ENCODE measurements at places on chromosomes 6 and 20.

GRCh38 chr6:151482290-151482689 is 11.5 kb upstream of the CCDC170 start:
- DNase-seq, result no peak

DNA sequence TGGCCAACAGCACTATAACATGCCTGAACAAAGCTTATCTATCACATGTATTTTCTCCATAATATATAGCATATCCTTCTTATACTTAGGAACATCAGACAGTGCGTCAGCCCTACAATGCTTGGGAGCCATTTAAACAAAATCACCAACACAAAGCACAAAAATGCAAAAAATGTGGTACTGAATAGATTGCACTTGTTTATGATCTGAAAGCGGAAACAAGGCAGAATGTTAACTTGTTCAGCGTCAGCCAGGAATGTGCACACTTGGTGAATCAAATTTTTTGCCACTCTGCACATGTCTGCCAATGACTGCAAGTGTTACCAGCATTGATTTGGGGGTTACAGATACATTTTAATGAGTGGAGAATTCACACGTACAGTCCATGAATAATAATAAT is 14.8 kb downstream of the SLC35A1 start:
- no peak for DNase-seq

GRCh38 chr6:105487040-105487790 is 84.3 kb upstream of the PREP start:
- no peak for DNase-seq

DNA sequence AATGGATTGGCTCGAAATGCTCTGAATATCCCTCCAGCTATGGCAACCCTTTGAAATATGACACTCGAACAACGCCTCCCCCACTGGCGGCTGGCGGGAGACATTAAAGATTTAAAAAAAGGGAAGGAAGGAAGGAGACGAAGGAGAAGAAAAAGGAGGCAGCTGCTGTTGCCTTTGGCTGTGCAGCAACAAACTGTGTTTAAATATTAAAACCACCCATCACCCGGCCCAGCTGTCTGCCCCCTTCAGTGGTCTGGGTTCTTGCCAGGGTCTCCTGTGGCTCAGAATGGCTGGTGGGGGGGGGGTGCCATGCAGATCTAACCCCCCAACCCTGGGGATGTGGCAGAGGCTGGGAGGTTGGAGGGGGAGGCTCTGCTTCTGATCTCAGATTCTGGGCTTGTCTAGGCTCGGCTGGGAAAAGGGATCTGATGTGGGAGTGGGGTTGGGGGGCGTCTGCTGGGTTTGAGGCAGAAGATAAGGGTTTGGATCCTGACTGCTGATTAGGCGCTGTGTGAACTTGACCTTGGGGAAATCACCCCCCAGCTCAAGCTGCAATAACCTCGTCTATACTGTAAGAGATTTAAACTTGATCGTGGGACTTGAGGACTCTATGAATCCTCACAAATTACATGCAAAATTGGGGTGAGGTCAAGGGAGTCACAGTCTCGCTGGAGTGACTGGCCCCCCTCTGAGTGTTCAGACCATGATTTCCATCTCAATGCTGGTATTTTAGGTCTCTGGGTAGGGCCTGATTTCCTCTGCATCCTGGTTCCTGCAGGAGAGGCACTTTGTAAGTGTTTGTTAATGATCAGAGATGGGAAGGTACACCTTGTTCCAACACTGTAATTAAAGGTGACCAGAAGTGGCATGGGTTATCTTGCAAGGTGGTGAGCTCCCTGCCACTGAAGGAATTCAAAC is 40.3 kb upstream of the BLCAP start:
- peak; percentile 52 for DNase-seq

DNA sequence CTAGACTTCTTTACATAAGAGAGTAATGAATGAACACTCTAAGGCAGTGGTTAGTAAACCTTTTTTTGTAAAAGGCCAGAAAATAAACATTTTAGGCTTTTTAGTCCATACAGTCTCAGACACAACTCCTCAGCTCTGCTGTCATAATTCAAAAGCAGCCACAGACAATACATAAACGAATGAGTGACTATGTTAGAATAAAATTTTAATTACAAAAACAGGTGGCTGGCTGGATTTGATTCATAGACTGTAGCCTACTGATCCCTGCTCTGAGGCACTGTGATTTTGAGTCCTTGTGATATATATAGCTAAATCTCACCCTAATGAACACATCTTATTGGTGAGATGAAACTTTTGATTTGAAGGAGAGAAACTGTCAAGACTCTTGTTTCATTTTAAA is 155.1 kb downstream of the AIG1 start:
- no peak for DNase-seq

DNA sequence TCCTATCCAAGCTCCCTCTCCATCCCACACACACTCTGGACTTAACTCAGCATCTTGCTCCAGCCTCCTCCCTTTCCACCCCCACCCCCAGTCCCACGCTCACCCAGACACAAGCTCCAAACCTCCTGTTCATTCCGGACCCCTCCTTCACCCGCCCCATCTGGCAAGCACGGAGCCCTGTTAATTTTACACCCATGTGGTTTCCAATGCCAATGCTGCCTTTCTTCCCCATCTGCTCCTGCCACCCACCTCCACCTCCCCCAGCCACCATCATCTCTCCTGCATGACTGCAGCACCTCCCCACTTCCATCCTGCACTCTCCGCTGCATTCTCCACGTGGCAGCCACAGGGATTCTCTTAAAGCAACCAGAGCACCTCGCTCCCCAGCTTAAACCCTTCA is 9.9 kb upstream of the CDK5RAP1 start:
- no peak for DNase-seq

- DNase-seq, result no peak
These were observed 93.1 kb upstream of the HIVEP1 start for GRCh38 chr6:11918739-11919605.

- no peak for DNase-seq
These were observed 1111.4 kb upstream of the CITED2 start for GRCh38 chr6:140485740-140486449.
